Left forelimb (tissue), 1 donor: ENCODE measurements at places on chromosomes 16 and 17.

GRCh38 chr17:71869293-71869692 lies 251.5 kb upstream of the SOX9 start:
- no peak for DNase-seq

GRCh38 chr16:81623365-81624102 lies 155.6 kb upstream of the PLCG2 start:
- no peak for DNase-seq

DNA sequence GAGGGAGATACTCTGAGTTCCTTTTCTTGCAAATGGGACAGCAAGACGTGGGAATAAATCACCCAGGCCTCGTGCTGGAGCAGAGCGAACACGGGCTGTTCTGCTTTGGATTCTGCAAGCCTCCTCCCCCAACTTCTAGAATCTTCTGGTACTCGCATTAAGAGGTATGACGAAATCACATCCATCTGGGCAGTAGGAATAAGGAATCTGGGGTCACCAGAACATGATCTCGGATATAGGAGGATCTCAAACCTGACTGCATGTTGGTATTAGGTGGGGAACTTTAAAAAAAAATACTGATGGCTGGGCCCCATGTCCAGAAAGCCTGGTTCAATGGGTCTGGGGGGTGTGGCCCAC lies 49.8 kb upstream of the USP7 start:
- no peak for DNase-seq

GRCh38 chr17:57755480-57756070 lies 10.5 kb upstream of the CCDC182 start:
- no peak for DNase-seq

DNA sequence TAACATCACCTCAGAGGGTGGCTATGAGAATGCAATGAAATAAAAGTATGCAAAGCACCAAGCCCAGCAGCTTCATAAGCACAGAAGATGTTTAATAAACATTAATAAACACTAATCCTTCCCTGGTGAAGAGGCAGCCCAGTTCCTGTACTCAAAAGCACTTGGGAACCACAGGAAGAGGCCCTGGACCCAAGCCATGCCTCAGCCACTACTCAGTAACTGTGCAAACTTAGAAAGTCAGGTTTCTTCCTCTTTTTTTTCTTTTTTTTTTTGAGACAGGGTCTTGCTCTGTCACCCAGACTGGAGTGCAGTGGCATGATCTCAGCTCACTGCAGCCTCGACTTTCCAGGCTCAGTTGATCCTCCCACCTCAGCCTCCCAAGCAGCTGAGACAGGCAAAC lies 5.3 kb downstream of the ARHGAP17 start:
- no peak for DNase-seq

GRCh38 chr16:50126183-50126582 lies 26.9 kb upstream of the TENT4B start:
- DNase-seq: no peak

GRCh38 chr16:49980166-49980565 lies 44.9 kb upstream of the CNEP1R1 start:
- no peak for DNase-seq

DNA sequence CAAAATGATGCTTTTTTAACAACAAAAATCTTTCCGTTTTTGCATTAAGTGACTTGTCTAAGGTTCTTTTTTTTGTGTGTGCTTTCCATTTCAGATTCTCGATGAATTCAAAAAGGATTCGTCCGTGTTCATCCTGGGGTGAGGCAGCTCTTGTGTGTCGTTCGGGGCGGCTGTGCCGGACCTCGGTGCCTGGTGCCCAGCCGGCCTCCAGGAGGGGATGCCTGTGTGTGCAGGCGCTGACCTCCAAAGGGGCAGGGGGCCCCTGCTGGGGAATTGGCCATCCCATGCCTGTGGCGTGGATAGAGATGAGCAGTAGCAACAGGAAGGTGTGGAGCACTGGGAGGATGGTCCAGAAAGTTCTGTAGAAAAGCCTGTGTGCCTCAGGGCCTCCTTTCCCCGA lies 101.7 kb downstream of the PLCG2 start:
- DNase-seq: no peak

- no peak for DNase-seq
These were observed 673.4 kb upstream of the KIF2B start for GRCh38 chr17:53149316-53149715.

GRCh38 chr16:10322723-10323527 lies 62.9 kb upstream of the ATF7IP2 start:
- DNase-seq: no peak

- DNase-seq: no peak
These were observed 443.8 kb upstream of the EEF2KMT start for GRCh38 chr16:5541356-5541755.

GRCh38 chr16:3009568-3010390 lies 2.9 kb upstream of the CLDN9 start:
- DNase-seq: no peak

GRCh38 chr17:80284631-80285030 lies 24.0 kb downstream of the RNF213 start:
- no peak for DNase-seq

GRCh38 chr17:72682605-72683004 lies 409.9 kb downstream of the SLC39A11 start:
- DNase-seq: no peak

GRCh38 chr16:15951852-15952251 lies 2.4 kb downstream of the ABCC1 start:
- DNase-seq: no peak

DNA sequence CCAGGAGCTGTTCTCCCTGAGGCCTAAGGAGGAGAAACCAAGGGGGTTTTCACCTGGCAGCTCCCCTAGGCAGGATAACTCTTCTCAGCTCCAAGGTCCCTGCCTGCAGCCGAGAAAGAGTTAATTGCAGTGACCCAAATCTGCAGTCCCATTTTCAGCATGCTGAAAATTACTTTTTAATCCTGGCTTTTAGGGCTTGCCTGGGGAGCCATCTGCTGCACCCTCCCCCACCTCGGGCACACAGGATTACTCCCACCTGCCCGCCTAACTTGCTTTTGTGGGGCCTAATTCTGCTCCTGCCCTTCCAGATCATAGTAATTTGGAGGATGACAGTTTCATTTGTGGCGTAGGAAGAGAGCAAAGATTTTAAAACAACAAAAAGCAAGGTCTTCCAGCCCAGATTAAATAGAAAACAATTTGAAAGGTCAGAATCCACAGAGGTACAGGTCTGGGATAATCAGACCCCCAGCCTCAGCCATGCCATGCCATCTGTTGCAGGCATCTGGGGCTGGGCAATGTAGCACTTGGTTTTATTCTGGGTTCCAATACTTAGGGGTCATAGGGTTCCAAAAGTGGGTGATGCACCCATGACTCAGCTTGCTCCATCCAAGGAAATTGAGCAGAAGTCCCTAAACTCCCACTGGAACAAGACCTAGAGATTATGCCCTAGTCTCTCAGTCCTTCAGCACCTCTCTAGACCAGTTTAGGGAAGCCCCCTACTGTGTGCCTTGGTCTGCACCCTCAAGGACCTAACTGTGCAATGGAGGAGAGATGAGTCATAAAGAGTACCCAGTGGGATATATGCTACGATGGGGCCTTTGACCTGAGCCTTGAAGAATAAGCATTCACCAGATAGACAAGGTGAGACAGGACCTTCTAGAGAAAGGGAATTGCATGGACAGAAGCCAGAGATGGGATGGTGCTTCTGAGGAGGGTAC lies 64.5 kb upstream of the NLK start:
- DNase-seq: no peak

DNA sequence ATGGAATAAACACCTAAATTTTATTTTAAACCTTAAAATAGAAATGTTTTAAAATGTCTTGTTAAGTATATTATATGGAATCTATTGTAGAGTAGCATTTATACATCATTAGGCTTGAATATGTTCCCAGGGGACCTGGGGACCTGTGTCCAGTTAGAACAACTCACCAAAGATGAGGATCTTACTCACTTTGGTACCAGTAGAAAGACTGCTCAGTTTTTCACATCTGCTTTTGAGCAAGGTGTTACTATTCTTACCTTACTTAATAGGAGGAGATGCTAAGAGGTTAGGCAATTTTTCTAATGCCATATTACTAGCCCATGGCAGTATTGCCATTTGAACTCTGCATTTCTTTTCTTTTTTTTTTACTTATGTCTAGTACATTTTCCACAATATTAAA lies 14.7 kb downstream of the STXBP4 start:
- no peak for DNase-seq

- no peak for DNase-seq
These were observed 113.9 kb downstream of the UTP18 start for GRCh38 chr17:51374209-51374608.

DNA sequence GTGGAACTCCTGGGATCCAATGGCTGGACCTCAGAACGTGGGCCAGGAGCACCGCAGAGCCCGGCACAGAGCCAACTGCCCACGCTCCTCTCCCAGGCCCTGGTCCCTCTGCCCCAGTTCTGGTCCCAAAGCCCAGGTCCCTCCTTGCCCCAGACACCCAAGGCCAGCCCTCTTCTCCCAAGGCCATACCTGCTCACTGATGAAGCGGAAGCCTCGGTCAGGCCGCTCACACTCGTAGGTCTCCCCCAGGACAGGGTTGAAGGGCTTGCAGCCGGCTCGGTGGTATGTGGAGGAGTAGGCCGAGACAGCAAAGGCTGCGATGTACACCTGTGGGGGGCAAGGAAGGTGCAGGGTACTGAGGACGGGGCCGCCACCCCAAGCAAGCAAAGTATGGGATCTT lies 8.5 kb downstream of the OSBPL7 start:
- peak; percentile 42 for DNase-seq

GRCh38 chr17:28008513-28008912 lies 34.0 kb upstream of the NLK start:
- DNase-seq: no peak

DNA sequence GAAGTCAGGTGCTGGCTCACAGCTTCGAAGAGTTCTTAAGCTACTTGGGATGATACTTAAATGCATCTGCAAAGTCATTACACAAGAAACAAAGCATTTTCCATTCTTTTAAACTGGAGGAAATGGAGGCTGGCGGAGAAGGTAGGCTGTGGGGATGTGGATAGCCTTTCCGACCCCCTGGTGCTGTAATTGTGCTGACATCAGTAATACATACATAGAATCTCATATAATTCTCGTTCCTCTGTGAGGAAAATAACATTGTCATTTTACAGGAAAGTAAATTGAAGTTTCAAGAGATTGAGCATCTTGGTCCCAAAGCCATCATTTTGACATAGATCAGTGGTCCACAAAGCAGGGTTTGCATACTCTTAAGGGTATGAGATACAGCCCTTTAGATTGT lies 39.5 kb downstream of the UTP18 start:
- no peak for DNase-seq

- no peak for DNase-seq
These were observed 1793.0 kb downstream of the TP53TG3F start for GRCh38 chr16:35252356-35252936.

- no peak for DNase-seq
These were observed 5.4 kb upstream of the EFCAB13 start for GRCh38 chr17:47318197-47318918.

DNA sequence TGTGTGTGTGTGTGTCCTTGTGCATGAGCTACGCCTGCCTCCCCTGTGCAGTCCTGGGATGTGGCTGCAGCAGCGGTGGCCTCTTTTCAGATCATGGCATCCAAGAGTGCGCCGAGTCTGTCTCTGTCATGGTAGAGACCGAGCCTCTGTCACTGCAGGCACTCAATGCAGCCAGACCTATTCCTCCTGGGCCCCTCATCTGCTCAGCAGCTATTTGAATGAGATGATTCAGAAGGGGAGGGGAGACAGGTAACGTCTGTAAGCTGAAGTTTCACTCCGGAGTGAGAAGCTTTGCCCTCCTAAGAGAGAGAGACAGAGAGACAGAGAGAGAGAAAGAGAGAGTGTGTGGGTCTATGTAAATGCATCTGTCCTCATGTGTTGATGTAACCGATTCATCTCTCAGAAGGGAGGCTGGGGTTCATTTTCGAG lies 22.5 kb downstream of the STAT5A start:
- no peak for DNase-seq

DNA sequence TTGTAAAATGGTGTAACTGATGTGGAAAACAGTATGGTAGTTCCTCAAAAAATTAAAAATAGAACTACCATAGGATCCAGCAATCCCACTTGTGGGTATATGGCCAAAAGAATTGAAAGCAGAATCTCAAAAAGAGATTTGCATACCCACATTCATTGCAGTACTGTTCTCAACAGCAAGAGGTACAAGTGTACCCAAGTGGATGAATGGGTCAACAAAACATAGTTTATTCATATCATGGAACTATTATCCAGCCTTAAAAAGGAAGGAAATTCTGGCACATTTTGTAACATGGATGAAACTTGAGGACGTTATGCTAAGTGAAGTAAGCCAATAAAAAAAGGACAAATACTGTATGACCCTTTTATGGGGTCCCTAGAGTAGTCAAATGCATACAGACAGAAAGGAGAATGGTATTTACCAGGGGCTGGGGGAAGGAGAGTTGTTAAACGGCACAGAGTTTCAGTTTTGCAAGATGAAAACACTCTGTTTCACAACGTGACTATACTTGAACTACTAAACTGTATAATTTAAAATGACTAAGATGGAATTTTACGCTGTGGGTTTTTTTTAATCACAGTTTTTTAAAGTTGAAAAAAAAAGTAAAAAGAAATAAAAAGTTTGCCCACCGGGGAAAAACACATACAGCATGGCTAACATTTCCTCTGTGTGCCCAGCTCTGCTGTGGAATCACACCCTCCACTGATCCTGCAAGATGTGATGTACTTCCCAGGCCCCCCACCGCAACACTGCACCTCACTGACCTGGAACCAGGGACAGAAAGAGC lies 6.1 kb downstream of the TVP23A start:
- no peak for DNase-seq

DNA sequence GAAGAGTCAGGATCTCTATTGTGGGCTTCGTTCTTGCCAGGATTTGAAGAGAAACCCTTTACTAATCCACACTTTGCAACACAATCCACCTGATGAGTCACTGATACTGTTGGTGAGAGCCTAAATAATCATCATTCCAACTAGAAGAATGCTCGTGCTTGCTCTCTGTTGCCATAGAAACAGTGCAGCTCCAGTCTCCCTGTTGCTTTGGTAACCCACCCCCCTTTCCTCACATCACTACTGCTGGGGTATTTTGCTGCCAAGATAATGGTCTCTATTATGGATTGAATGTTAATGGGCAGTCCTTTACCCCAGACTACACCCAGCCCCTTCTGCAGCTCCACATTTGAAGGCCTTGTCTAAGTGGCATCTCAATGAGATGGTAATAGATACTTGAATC lies 190.4 kb downstream of the ABCC12 start:
- no peak for DNase-seq

- no peak for DNase-seq
These were observed 278.7 kb downstream of the FTO start for GRCh38 chr16:53982631-53983042.

DNA sequence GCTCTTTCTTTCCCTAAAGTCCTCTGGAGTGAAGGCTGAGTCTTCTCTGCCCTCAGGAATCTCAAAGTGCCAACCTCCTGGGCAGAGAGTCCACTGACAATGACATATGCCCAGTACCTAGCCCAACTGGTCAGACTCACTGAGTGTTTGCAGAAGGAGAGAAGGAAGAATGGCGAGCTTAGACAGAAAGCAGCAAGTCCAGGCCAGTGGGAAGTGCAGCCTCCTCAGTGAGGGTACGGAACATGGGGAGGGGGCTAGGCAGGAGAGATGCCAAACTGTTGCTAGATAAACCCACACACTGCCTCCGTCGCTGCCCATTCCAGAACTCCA lies 678 bp downstream of the EXOC7 start:
- no peak for DNase-seq

- no peak for DNase-seq
These were observed 124.6 kb downstream of the KCNJ18 start for GRCh38 chr17:21816592-21817567.
